Kidney epithelial cell (primary cell): ENCODE measurements at places on chromosomes 3 and 15. TPM values are rescaled to one million over a fixed set of nuclear protein-coding genes. Genes with fewer than 3 reads are reported as not detected.
A peak's percentile ranks its signal among the peaks of the same experiment; 100 is the strongest.

The GUCA1C gene
- total RNA-seq, result not detected in 2 replicates

DNA sequence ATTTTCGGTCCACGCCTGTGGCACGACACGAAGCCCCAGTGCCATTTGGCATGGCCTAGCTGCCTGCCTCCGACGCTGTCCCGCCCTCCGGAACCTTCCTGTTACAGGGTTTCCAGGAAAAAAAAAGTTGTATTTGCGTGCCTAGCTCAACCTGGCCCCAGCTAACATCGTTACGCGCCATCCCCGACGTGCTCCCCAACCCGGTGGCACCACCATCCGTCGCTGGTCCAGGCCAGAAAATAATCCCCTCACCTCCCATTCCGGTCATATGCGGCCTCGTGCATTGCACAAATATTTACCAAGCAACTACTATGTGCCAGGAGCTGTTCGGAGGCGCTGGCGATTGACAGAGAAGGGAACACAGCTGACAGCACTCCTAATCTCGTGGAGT is 1.4 kb upstream of the CYP1A1 start:
- no peak for DNase-seq

The CNTN3 gene
- total RNA-seq, result 2.0 and 2.6 TPM in 2 replicates

DNA sequence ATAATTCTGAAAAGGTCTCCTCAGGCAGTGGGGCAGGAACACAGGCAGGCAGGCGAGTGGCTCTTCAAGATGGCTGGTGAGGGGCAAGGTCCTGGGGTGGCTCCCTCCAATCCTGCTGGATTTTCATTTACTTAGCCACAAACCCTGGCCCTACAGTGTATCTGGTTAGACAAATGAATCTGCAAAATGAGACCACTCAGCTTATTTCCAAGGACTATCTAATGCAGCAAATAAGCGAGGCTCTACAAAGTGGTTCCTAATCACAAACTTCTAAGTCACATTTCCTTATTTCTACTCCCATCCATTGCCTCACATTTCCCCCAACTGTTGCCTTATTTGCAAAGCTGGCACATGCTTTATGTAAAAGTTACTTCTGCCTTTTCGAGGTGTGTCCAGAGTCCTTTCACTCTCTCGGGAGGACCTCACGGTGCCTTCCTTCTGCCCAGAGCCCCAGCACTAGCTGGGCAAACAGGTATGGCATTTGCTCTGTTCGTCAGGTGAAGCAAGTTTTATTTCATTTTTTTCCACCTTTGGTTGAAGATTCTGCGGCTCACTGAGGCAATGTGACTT is 40.5 kb downstream of the CCDC12 start:
- DNase-seq, result no peak

DNA sequence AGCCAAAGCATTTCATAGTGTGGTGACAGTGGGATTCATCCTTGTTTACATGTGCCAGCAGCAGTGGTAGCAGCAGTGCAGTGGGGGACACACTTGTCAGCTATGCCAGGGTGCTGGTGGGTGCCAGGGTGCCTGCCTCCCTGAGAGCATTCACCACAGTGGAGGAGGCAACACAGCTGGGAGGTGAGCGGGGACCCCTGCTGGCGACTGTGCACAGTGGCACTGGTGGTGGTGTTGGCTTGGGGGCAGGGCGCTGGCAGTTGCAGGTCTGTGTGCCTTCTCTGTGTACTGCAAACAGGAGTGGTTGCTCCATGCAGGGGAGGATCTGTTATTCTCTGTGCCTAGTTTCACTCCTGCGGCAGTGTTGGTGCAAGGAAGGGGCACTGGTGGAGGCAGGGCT is 41.2 kb downstream of the CEP63 start:
- no peak for DNase-seq

The ITGB5 gene
- 75.2 and 86.0 TPM in 2 replicates for total RNA-seq

GRCh38 chr3:129942296-129942695 is 32.2 kb upstream of the TRH start:
- no peak for DNase-seq

The PLA2G4D gene
- total RNA-seq, result not detected in 2 replicates

DNA sequence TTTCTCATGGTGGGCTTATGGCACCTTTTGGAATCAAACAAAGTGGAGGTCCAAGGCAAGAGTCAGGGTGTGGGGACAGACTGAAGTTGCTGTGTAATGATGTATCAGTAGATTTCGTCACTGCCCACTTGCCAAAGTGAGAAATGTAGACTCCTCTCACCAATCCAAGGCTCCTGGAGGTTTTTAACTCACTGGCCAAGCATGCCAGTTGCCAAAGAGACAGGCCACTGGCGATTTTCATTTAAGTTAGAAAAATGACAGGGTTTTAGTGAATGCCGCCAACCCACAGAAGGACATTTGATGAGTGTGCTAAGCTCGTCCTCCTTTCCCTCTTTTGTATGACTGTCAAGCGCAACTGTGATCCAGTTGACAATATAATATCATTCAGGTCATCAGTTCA is 209.2 kb downstream of the FEZF2 start:
- no peak for DNase-seq

DNA sequence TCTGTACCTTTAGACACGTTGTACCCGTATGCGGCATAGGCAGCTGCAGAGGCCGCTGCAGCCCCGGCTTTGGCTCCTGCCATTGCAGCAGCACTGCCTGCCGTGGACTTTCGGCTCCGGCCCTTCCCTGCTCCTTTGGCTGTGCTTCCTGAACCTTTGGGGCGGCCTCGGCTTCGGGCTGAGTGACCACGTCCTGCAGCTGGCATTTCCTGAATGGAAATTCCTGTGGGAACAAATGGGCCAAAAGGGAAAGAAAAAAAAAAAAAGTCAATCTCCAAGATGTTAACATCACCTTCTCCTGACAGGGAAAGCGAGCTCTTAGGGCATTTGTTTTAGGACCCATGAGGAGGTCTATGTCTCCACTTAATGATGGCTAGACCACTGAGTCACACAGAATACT is 29.6 kb downstream of the CHAC1 start:
- no peak for DNase-seq

DNA sequence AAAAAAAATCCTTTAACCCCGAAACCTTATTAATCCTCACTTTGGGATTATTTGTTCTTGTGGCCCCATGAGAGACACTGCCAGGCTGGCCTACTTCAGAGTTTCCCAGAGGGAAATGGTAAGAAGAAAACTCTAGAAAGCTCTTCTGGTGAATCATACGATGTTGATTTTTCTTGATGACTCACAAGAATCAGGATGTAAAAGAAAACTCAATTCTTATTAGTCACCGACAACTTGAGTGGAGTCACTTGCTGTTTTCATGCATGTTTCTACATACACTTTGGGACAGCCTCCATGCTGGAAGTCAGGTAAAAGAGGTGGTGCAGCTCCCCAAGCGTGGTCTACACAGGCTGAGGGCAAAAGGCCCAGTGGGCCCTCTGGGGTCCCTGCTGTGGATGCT is 42.8 kb downstream of the MYO5C start:
- DNase-seq, result peak; percentile 94

The CPB1 gene
- total RNA-seq, result not detected in 2 replicates

The UROC1 gene
- not detected in 2 replicates for total RNA-seq

DNA sequence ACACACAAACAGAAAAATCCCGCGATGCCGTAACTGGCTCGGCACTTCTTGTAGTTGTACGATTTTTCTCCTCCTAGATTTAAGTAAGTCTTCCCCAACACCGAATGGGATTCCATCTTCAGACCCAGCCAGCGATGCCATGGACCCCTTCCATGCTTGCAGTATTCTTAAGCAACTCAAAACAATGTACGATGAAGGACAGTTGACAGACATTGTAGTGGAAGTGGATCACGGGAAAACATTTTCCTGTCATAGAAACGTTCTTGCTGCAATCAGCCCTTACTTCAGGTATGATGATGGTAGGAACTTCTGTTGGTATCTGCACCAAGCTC is 763 bp downstream of the KBTBD8 start:
- no peak for DNase-seq

DNA sequence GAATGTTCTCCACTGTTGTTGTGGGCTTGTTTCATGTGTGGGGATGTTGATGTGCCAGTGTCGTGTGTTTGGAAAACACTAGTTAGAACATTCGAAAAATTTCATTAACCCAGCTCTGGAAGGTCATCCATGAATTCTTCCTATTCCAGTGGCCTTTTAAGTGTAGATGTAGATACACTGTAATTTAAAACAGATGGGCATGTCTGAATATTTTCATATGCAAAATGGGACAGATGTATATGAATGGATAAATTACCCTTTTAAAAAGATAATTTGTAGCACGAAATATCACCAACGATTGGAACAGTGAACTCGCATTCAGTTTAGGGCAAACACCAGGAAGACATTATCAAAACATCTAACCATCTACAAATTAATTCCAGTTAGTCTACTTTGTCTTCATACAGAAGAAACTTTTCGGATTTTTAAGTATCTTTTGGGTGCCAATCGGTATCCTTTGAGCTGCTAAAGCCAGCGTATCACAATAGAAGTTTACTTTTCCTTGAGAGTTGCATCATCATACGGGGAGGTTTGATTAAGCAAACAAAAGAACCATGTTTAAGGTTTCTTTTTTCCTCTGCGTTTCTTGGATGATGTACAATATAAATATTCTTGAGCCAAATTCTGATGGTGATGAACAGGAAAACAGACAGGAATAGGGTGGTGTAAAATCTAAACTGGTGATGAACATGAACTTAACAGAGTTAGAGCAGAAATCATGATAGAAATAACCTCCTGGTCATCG is 528.1 kb downstream of the FOXP1 start:
- no peak for DNase-seq

DNA sequence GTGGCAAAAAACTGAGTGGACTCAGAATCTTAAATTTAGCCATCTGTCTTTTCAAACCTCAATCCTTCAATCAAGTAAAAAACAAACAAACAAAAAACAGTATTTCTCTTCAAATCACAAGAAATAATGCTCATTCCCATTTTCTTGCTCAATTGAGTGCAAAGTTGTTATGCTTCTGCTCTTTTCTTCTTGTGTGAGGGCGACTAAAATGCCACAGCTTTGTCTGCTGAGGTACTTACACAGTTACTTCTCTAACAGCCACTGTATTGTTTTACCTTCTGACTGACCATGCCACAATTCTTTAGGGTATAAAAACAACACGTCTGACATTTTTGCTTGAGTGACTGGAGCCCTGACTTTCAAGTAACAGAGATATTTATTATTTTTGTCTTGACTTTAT is 617.4 kb downstream of the NAALADL2 start:
- DNase-seq, result no peak

The ROBO1 gene
- total RNA-seq, result 31.7 and 38.2 TPM in 2 replicates

DNA sequence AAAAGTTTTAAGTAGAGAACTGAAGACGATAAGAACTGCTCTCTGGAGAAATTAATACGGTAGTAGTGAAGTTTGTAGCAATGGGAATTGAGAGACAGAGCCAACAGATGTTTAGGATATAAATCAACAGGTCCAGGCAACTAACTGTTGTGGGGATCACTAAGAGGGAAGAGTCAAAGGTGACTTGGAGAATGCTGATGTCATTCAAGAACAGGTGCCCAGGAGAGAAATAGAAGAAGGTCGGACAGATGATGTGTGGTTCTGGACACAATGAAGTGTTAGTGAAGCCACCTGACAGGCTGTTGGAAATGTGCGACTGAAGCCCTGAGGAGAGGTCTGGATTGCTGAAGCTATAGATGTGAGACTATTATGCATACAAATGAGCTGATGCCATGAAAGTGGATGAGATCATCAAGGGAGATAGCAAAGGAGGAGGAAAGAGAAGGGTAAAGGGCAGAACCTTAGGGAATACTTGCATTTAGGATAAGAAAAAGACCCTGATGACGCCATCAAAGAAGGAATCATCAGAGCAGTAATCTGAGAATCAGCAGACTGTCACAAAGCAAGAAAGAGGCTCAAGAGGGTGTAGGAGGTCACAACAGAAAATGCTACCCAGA is 183.7 kb downstream of the FRMD5 start:
- no peak for DNase-seq

GRCh38 chr15:71599418-71600151 is 210.8 kb upstream of the NR2E3 start:
- no peak for DNase-seq

DNA sequence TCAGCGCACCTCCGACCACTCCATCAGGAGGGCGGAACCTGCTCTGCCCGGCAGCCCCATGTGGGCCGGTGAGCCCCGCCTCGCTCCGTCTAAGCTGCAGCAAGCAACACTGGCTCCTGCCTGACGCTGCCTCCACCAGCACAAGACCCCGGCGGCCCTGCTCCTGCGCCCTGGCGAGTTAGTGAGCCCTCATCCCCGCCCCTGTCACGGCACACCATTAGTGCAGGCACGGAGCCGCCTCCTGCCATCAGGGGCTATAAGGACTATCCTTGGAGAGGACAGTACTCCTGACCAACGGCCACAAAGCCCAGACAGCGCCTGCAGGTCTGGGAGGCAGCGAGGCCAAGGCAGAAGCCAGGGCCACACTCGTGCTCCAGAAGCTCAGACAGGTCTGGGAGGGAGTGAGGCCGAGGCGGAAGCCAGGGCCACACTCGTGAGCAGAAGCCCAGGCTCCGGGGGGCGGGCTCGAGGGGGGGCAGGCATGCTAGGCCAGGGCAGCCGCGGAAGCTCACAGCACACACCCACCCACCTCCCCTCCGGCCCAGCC is 39.4 kb downstream of the TNK2 start:
- DNase-seq, result no peak

The IL12A gene
- 0.75 and 2.3 TPM in 2 replicates for total RNA-seq

DNA sequence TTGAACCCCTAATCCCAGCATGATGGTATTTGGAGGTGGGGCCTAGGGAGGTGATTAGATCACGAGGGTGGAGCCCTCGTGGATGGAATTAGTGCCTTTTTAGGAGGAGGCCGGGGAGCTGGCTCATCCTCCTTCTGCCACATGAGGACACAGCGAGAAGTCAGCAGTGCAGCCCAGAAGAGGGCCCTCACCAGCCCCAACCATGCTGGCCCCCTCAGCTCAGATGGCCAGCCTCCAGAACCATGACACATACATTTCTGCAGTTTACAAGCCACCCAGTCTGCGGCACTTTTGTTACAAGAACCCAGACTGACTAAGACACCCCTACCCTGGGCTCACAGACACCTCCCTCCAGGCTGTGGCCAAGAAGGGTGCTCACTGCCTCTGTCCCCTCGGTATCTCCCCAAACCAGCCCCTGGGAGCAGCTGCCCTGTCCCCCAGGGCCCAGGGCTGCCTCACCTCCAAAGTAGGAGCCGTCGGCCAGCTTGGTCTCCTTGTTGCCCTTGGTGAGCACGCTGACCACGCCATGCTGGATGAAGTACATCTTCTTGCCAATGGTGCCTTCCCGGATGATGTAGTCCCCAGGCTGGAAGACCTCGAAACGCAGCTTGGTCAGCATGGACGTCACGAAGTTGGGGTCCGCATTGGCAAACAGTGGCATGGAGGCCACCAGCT is 44.1 kb downstream of the HCN4 start:
- no peak for DNase-seq

DNA sequence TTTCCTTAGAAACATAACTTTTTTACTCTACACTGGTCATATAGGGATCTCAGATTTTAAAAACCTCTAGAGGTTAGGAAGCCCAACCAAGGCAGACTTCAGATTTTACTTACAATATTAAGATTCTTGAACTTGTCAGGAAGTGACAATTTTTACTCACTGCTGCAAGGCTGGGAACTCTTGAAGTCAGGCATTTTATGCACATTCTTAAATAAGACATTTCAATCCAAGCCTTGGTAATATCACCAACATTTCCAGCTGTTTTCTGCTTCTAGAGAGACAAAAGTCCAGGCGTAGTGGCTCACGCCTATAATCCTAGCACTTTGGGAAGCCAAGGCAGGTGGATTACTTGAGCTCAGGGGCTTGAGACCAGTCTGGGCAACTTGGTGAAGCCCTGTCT is 33.6 kb upstream of the UBP1 start:
- DNase-seq, result no peak

The NRG4 gene
- total RNA-seq, result not detected in 2 replicates

The FAM219B gene
- total RNA-seq, result 42.2 and 49.3 TPM in 2 replicates
